AG08395 (cell line): ENCODE measurements at places on chromosomes 13 and 19.

DNA sequence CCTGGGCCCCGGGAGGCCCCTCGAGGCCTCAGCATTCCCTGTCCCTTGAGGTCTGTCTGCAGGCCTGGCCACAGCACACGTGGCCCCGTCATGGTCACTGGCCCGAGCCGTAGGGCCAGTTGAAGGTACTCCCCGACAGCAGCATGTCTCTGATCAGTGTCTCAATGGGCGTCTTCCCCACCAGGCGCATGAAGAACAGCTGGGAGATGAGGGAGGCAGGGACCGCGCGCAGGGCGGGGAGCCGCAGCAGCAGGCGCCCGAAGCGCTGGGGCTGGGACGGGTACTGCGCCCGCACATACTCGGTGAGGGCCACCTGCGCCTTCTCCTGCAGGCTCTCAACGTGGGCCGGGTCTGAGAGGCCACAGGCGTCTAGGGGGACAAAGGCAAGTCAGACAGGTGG is 6.2 kb downstream of the OCEL1 start:
- DNase-seq = no peak

DNA sequence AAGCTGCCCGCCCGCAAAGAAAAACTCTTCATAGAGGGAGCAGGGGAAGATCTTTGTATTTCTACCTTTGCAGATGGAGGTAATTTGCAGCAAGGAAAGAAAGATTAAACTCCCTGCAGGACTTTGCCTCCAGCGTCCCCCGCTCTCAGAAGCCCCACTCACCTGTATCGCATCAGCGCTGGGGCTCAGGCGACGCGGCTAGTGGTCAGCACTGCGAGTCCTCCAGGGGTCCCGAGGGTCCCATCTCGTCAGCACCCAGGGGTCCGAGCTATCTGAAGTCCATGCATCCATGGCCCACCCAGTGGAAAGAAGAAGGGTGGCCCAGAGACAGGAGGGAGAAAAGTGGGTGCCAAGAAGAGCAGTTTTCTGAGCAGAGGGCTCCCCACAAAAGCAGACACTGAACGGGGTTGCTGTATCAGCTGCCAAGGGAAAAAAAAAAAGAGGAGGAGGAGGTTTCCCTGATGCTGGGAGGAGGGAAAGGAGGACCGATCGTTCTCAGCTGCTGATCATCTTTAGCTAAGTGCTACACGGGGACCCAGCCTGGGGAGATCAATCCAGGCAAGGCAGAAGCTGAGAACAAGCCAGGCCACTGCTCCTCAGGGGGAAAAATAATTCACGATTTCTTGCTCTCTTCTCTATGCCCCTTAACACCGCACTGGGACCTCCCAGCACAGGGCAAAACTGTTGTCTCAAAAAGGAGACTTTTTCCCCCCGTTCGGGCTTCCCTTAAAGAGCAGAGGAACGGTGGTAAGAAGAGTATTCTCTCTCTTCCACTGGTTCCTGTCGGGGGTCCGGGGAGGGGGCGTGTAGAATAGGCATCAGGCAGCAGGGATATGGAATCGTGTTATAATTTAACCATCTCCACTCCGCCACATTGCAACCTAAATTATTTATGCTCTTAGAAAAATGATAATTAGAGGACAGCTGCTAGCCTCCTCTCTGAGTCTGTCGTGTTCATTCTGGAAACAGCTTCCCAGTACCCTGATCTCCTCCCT is 117.7 kb upstream of the CACNA1A start:
- DNase-seq = no peak

GRCh38 chr19:16473875-16474392 is 2.2 kb upstream of the EPS15L1 start:
- no peak for DNase-seq

- no peak for DNase-seq
Measured at GRCh38 chr13:75725736-75726135, 89.6 kb downstream of the LMO7 start.

DNA sequence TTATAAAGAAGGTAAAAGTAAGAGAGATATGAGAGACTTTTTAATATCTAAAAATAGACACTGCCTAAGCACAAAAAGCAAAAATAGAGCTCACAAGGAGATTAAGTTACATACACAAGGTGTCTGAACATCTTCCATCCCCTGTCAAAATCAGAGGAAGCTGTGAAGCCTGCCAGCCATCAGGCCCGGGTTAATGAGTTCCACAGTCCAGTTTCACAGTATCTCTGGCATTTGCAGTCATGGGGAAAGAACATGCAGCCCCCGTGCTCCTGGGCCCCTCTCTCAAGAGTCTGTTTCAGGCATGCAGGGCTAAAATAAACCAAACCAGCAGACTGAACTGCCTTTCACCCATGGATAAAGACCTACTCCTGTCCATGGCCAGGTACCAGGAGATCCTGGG is 79.2 kb downstream of the TBC1D4 start:
- DNase-seq = no peak

GRCh38 chr13:41199079-41199478 is 4.7 kb upstream of the KBTBD7 start:
- DNase-seq = no peak

GRCh38 chr13:109844396-109844795 is 58.0 kb upstream of the IRS2 start:
- peak; percentile 4 for DNase-seq

GRCh38 chr19:47283405-47284059 is 8.8 kb downstream of the INAFM1 start:
- no peak for DNase-seq

DNA sequence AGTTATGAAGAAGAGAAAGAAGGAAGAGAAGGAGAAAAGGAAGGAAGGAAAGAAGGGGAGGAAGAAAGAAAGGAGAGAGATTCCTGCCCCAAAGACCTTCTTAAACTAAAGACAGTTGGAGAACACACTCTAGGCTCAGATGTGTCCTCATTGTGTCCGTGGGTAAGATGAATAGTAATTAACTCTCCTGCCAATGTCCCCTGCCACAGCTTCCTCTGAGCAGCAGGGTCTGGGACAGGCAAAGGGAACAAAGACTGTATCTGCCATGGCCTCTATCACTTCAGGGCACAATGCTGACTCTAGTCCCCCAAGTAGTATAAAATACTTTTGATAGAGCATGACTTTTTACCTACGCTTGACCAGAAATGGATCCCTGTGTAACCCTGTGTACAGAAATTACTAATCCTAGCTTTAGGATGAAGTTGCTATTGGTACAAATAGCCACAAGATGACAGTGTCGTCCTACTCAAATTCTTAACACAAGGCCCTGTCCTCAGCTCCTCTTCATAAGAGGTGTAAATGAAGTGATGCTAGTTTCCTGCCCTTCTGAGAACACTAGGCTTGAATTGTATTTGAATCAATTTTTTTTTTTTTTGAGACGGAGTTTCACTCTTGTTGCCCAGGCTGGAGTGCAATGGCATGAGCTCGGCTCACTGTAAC is 186.2 kb upstream of the GPR12 start:
- DNase-seq = peak; percentile 82

- DNase-seq = no peak
Measured at GRCh38 chr13:78465250-78465649, 138.1 kb downstream of the POU4F1 start.

GRCh38 chr13:24505256-24505655 is 7.3 kb downstream of the PARP4 start:
- no peak for DNase-seq

GRCh38 chr19:32650671-32651070 is 24.3 kb downstream of the ANKRD27 start:
- DNase-seq = no peak

DNA sequence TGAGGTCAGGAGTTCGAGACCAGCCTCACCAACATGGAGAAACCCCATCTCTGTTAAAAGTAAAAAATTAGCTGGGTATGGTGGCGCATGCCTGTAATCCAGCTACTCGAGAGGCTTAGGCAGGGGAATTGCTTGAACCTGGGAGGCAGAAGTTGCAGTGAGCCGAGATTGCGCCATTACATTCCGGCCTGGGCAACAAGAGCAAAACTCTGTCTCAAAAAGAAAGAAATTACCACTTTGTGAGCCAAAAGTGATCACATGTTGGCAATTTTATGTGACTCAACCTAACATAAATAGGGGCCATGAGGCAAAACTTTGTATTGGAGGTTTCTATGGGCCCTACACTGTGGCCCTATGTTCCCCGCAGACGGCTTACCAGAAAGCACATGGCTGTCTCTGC is 72.2 kb downstream of the MAP4K1 start:
- no peak for DNase-seq

GRCh38 chr13:111955412-111956065 is 111.4 kb upstream of the SOX1 start:
- DNase-seq = no peak

- no peak for DNase-seq
Measured at GRCh38 chr13:25136880-25137787, 35.0 kb downstream of the AMER2 start.

GRCh38 chr13:55497486-55497885 is 1643.2 kb upstream of the PRR20A start:
- no peak for DNase-seq

DNA sequence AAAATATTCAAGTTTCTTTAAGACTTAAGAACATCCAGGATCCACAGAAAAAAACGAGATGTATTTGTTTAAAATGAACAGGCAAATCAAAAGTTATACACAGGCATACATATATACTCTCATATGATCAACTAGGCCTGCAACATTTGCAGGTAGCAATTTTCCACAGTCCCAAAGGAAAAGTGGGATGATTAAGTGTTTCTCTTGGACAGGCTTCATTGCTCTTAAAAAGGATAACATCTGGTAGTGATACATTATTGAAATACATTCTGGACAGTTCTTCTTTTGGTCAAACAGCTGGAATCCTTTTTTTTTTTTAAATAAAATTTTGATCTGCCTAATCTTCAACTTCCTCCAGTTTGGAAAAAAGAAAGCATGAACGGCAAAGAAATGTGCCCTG is 114.8 kb upstream of the TDRD3 start:
- DNase-seq = no peak

GRCh38 chr19:49455773-49456172 is 2.7 kb downstream of the ALDH16A1 start:
- peak; percentile 45 for DNase-seq

- no peak for DNase-seq
Measured at GRCh38 chr13:30128591-30128990, 178.8 kb downstream of the KATNAL1 start.

DNA sequence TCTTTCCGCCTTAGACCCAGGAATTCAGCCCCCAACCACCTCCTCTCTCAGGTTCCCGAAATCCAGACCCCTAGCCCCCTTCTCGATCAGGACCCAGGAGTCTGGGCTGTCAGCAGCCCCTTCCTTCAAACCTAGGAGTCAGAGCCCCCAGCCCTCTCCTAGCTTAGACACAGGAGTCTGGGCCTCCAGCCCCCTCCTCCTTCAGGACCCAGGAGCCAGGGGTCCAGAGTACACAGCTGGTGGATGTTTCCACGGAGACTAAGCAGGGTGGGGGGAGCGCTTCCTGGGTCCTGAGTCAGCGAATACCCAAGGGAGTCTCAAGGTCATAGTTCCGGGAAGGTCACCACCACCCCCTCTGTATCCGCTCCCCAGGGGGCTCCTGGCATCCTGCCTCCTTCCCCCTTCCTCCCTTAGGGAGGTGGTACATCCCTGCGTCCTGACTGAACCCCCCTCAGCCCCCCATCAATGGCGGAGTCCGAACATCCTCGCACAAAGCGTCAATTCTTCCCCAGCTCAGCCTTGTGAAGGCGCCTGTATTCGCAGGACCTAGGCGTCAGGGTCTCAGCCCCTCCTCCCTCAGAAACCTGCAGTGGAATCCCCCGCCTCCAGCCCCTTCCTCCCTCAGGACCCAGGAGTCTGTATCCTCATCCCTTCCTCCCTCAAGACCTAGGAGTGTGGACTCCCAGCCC is 4.6 kb downstream of the CADM4 start:
- DNase-seq = no peak

- DNase-seq = no peak
Measured at GRCh38 chr13:21225841-21226581, 49.6 kb downstream of the MRPL57 start.

- no peak for DNase-seq
Measured at GRCh38 chr13:42688821-42689220, 92.6 kb upstream of the FAM216B start.

DNA sequence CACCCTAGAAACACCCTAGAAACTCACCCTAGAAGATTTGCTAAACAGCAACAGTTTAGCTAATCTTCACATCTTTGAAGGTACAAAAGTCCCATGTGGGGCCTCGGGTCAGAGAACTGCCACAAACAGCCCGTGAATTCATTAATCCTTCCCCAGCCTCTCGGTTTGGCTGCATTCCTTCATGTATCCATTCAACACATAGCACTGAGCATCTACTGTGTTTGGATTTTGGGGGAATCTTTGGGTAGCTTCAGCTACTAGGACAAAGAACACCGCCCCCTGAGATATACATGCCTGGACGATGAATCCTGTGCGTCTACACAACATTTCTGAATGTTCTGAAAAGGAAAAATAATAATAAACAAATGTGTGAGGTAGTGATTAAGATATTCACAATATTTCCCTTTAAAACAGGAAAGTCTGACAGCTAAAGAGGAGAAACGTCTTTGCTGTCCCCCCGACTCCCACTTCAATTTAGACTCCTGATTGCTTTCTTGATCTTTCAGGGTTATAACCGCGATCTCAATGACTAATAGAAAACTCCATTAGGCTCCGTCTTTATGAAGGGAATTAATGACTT is 63.5 kb downstream of the ALOX5AP start:
- DNase-seq = no peak

- DNase-seq = peak; percentile 76
Measured at GRCh38 chr13:50713523-50714248, 129.8 kb downstream of the DLEU7 start.

DNA sequence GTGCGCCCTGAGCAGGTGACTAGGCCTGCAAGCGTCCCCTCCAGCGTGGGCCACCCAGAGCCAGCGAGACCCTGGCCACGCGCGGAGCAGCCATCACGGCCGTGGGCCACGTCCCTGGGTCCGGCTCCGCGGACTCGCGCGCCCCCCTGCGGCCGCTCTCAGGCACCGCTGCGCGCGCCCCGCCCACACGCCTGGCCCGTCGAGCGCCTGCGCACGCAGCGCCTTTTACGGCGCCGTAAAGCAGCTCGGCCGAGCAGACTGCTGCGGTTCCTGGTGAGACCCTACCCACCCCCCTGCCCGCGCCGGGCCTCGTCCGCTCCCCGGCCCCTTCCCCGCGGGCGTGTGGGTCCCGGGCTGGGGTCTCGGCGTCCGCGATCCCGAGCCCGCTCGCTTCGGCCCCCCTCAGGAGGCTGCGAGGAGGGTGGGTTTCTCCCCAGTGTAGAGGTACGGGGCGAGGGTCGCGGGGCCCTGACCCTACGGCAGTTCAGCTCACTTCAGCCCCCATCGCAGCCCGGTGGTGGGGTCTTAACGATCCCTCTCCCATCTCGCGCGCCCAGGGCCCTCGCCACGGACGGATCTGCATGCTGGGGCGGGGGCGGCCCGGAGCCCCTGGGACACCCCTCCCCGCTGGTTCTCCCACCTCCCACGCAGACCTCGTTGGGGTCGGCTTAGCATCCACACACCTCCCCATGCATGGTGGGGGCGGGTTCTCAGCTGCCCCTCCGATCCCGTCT is at the start of gene TRAPPC5:
TSS of gene TRAPPC5 (plus strand) at position 228 of the 734 bp plus-strand sequence. CDS start 1,421 bp downstream, outside the sequence.
- DNase-seq = peak; percentile 95
